ENCODE measurements at places on chromosomes 4 and X. TPM values are rescaled to one million over a fixed set of nuclear protein-coding genes. Genes with fewer than 3 reads are reported as not detected.
A peak's percentile ranks its signal among the peaks of the same experiment; 100 is the strongest.

GRCh38 chr4:184664445-184665210 lies 15.1 kb downstream of the PRIMPOL start:
- no peaks in the 10 kb centered on the region for H3K27me3 ChIP-seq
- no peaks in the 10 kb centered on the region for H3K4me1 ChIP-seq
- H3K4me3 ChIP-seq: no peak overlapping the region
- peaks cover 4% of the 10 kb centered on the region for H3K36me3 ChIP-seq
- DNase-seq: peak; percentile 15
- H3K27ac ChIP-seq: no peak overlapping the region

DNA sequence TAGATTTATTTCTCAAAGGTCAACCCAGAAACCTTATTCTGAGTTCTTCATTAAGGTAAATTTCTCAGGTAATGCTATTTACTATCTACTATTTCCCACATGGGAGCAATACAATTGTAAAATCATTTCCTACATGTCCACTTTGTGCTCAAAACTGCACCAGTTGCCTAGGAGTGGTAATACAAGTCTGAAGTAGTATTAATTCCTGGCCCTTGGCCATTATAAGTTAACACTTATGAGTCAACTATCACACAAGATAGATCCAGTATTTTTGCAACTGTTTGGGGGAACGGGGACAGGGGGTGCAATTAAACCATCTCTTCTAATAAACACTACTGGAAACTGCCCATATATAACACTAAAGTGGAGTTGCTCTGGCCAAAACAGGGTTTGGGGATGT lies 48.9 kb downstream of the ACSL4 start:
- DNase-seq: peak; percentile 31

DNA sequence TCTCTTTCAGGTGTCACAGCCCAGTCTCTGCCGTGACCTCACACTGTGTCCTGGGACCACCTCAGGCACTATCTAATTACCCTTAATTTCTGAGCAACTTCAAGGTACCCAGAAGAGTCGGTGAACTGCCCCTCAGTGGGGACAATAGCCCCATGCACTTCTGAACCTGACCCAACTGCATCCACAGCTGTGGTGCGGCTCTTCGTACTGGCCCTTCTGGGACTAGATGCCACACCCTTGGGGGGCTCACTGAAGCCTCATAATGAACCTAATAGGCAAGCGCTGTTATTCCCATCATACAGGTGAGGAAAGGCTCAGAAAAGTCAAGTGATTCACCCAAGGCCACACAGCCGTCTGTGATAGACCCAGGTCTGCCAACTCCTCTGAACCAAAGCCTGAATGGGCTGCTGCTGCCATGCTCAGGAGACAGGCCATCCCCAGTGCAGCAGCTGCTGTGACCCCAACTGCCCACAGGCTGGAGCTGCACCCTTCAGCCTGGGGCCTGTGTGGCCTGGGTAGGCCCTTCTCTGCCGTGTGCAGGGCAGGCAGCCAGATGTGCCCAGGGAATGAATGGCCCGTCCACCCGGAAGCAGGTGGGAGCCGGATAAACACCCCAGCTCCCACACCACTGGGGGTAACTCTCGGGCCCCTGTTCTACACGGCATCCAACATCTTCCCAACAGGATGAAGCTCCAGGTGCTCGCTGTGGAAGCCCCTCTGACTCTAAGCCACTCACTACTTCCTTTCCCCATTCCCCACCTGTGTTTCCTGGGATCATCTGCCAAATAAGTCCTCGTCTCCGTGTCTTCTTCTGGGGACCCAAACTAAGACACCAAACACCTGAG lies 35.9 kb downstream of the HMX1 start:
- no peaks in the 10 kb centered on the region for H3K27me3 ChIP-seq
- H3K4me3 ChIP-seq: no peak overlapping the region
- H3K27ac ChIP-seq: no peak overlapping the region

GRCh38 chrX:23699636-23700194 lies 32.4 kb downstream of the PRDX4 start:
- no peak overlapping the region for H3K4me3 ChIP-seq
- no peaks in the 10 kb centered on the region for H3K4me1 ChIP-seq
- peak; percentile 2 for DNase-seq
- H3K27ac ChIP-seq: no peak overlapping the region
- H3K27me3 ChIP-seq: no peaks in the 10 kb centered on the region
- H3K36me3 ChIP-seq: no peaks in the 10 kb centered on the region

Gene ARHGEF6
- 32.5 TPM for polyA plus RNA-seq

Gene ADH1C
- polyA plus RNA-seq: 1.2 TPM

All from fibroblast of lung (primary cell).